ENCODE measurements at places on chromosomes 6 and 20.

GRCh38 chr20:10543480-10543879 lies 108.4 kb downstream of the SLX4IP start:
- no peak for DNase-seq

- no peak for DNase-seq
Observed at GRCh38 chr6:99736302-99736701, 129.7 kb downstream of the PRDM13 start.

DNA sequence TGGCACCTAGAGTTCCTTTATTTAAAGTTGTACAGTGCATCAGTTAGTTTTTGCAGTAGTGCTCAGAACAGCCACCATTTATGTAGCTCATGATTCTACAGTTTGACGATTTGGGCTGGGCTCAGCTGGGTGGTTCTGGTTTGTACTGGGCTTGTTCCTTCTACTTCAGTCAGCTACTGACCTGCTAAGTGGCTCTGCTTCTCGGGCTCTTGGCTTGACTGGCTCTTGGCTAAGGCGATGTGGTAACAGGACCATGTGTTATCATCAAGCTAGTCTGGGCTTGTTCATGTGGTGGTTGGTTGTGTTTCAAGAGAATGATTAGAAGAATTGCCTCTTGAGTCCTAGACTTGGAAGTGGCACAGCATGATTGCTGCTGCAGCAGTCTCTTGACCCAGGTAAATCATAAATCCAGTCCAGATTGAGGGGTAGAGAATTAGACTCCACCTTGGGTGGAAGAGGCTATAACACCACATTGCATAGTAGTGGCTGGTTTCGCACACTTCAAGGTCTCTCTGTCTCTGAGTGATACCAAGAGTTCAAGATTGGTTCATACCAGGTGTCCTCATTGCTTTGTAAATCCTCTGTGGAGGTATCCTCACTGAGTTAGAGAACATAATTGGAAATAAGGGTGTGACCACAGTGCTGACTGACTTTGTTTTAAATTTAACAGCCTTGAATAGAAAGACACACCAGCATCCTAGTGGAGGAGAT lies 253.0 kb downstream of the ARID1B start:
- no peak for DNase-seq

DNA sequence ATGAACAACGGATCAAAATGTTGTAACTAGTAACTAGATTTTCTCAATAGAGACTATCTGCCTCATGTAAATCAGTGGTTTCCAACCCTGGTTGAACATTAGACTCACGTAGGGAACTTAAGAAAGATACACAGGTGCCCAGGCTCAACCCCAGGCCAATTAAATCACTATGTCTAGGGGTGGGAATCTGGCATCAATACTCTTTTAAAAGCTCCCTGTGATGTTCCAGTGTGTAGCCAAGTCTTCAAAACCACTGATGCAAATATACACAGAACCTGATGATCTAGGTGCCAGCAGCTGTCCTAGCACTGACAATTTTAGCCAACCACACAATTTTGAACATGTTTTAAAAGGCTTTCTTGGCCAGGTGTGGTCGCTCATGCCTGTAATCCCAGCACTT lies 128.7 kb downstream of the TBC1D32 start:
- no peak for DNase-seq
